Left forelimb (tissue), 1 donor: ENCODE measurements at places on chromosomes 7 and 10.

DNA sequence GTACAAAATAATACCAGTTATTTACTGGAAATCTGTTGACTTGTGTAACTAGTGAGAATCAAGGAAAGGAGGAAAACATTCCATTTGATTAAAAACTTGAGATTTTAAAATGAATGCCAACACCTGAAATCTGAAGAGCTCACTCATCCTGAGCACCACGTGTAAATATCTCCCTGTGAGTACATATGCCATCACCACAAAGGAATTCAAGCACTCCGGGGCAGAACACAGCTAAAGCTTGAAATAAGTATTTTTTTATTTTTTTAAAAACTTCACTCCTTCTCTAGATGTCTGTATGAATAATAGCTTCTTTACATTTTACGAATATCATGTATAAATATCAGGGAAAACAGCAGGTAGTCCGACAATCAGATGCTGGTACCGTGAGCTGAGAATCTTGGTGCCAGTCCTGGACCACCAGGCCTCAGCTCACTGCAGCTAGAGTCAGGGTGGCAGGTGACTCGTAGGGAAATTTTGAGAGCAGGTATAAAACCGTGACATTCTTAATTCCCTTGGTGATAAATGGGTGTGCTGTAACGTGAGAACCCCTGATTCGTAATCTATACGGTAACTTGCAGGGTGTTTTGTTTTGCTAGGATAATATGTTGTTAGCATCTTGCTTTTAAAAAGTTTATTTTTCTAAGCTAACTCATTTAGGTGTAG, 12.7 kb downstream of the LMTK2 start:
- DNase-seq, result no peak

- DNase-seq, result no peak
These were observed 87.9 kb downstream of the KCND2 start for GRCh38 chr7:120360918-120361317.

DNA sequence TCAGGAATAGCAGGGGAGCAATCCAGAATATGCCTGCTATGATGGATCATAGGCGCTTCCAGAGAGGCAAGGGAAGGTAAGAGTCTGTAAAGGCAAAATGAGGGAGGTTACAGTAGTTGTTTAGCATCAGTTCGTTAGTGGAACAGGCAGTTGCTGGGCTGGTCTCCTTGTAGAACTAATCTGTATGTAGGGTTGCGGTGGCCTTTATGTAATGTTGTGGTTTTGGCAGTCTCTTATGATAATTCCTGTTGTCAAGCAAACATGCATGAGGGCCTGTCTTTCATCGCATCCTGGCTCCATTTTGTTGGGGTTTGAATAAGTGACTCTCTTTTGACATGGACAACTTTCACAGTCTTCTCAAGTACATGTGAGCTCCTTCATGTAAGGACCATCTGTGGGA, 427.8 kb upstream of the LRGUK start:
- no peak for DNase-seq

GRCh38 chr10:16545116-16545736, 23.5 kb upstream of the C1QL3 start:
- no peak for DNase-seq

GRCh38 chr7:155588468-155588998, 42.2 kb upstream of the CNPY1 start:
- DNase-seq, result no peak

- no peak for DNase-seq
These were observed 20.7 kb downstream of the TOMM7 start for GRCh38 chr7:22801912-22802311.

DNA sequence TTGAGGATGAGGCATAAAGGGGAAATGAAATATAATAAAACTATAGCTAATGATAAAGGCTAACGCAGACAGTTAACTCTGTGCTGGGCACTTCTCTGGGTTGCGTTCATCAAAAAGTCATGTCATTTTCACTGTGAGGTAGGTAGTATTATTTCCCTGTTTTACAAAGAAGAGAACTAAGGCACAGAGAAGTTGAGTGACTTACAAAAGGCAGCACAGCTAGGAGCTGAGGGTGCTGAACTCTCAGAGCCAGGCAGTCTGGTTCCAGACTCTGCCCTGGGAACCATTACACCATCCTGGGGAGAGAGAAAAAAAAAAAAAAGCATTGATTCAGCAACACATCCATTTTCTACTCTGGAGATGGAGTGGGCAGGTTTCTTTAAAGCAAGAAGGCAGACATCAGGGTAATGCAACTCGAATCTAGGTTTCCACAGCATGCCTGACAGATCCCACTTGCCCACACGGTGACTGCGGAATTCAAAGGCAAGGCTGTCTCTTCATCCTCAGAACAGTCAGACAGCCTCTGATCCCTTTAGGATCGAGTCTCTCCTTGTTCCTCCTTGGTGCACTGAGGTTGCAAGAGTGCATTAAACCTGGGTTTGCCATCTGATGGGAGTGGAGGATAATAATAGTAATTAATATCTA, 40.6 kb upstream of the ECHDC3 start:
- no peak for DNase-seq
